Endodermal cell (in vitro differentiated cells): ENCODE measurements at places on chromosomes 6 and 20. TPM values are rescaled to one million over a fixed set of nuclear protein-coding genes. Genes with fewer than 3 reads are reported as not detected.

DNA sequence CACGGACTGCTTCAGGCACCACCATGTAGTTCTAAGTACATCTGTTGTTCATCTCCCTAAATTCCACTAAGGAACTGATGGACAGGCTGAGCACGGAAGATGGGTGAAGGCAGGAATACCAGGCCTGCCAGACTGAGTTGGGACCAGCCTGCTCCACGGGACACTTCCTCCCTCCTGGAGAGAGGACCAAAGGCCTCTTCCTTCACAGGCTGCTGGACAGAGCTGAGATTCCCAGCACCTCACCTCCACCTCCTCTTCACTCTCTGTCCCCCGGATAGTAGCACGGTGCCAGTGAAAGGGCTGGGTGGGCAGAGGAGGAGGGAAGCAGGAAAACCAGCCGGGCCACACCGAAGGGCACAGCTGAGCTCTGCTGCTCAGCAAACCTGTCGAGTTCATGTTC, 22.9 kb upstream of the TCFL5 start:
- no peak for DNase-seq

DNA sequence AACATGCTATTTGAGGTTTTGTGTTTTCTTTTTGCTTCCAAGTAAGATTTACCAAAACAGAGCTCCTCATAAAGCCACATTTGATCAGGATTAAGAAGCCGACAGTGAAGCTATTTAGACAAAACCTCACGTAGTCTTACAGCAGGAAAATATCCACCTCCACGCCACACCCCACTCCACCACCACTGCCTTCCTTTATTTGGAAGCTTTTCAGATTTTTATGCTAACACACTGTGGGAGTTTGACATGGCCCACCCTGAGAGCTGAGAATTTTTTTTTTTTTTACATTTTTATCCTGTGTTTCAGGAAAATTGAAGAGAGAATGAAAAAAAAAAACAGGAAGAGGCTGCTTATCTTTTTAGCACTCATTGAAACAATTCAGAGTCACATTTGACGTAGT, 104.8 kb upstream of the MC3R start:
- DNase-seq, result no peak

- DNase-seq, result no peak
Measured at GRCh38 chr20:20785226-20785625, 72.8 kb upstream of the RALGAPA2 start.

DNA sequence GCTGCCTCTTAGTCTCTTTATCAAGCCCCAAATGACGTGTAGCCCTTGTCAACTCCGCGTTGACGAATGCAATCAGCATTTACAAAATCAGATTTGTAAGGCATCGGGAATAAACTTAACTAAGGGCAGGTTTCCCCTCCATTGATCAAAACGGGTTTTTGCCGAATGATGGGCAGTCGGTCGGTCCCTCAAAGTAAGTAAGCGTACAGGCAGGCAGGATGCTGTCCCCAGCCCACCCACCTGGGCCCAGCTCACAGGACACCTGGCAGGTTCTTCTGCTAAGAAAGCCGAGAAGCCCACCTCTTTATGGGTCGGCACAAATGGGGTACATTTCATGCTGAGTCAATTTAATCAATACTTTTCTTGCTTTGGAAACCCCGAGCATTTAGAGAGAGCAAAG, 22.0 kb upstream of the MAFB start:
- DNase-seq, result no peak

- DNase-seq, result no peak
Measured at GRCh38 chr6:136148051-136148450, 102.1 kb downstream of the MTFR2 start.

Gene XPO5
- total RNA-seq, result 74.3 and 84.3 TPM in 2 replicates
